Brain microvascular endothelial cell (primary cell): ENCODE measurements at places on chromosomes 13 and 19.

- no peak for DNase-seq
Measured at GRCh38 chr19:15631817-15632216, 8.9 kb upstream of the CYP4F3 start.

- no peak for DNase-seq
Measured at GRCh38 chr13:59734393-59734792, 429.3 kb downstream of the DIAPH3 start.

- peak; percentile 22 for DNase-seq
Measured at GRCh38 chr13:29704648-29705047, 109.2 kb upstream of the SLC7A1 start.

DNA sequence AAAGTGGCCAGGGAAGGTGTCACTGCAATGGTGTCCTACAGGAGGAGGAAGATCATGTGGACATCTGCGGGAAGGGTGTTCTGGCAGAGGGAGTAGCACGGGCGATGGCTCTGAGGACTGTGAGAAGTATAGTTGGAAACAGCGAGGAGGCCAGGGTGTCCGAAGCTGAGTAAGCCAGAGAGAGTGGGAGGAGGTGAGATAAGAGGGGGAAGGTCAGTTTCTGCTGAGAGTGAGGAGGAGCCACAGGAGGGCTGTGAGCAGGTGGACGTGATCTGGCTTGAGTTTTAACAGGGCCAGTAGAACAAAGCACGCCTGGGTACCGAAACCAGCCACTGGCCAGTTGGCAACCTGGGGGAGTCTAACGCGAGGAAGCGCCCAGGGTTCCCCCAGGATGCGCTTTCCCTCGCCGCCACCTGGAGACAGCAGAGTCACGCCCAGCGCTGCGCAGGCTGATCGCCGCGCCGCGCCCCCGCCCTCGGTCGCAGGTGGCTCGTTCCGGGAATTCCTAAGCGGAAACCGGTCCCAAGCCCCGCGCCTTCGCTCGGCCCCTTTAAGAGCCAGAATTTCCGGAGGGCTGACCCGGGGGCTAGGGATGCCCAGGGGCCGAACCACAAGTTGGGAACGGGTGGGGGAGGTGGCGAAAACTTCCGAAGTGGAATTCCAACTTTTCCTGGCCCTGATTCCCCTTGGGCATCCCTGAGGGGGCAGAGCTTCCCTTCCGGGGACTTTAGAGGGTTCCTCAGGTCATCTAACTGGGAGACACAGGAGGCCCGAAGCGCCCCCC lies 1.1 kb upstream of the LSR start:
- no peak for DNase-seq

DNA sequence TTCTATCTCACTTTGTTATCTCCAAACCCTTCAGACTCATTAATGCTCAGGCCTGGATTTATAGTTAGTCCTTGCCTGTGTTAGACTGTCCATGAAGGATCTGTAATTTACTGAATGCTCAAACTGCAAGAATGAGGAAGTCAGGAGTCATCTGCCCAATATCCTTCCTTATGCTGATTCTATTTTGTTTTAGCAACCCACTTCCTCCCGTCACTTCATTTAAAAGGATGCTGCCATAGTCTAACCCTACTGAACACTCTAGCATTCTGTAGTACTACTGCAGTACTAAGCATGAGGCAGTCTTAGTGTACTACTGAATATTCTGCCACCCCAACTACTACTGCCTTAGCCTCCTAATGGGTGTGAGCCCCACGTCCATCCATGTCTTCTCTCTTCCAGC lies 1.5 kb downstream of the FCAR start:
- DNase-seq: no peak

DNA sequence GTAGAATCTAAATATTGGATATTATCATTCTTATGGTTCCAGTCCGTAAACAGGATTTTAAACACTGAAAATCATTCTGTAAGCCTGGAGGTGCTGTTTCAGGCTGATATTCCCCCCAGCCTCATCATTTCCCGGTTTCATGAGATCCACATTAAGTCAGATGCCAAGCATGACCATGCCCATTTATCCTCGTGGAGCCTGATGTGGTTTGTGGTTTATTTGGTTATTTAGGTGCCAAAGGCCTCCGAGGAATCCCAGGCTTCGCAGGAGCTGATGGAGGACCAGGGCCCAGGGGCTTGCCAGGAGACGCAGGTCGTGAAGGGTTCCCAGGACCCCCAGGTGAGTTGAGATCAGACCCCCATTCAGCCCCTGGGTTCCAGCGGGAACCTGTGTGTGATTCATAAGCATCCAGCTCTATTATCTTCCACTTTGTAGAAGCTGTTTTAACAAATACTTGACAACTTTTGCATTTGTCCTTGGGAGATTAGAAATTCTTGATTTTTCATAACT lies 92.5 kb downstream of the RAB20 start:
- DNase-seq: no peak

DNA sequence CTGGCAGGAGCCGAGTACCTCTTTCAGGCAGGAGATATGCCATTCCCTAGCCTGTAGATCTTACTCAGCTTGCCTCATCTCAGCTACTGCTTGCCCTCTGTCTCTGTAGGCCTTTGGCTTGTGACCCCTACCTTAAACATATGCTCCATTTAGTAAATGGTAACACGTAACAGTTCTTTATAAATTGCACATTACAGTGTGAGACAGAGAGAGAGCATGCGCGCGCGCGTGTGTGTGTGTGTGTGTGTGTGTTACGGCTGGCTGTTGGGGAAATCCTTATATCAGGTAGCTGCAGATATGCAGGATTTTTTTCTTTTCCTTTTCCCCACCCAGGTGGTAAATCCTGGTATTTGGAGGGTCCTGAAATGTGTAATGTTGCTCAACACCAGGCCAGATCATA lies 4.2 kb downstream of the SPINT2 start:
- DNase-seq: no peak

DNA sequence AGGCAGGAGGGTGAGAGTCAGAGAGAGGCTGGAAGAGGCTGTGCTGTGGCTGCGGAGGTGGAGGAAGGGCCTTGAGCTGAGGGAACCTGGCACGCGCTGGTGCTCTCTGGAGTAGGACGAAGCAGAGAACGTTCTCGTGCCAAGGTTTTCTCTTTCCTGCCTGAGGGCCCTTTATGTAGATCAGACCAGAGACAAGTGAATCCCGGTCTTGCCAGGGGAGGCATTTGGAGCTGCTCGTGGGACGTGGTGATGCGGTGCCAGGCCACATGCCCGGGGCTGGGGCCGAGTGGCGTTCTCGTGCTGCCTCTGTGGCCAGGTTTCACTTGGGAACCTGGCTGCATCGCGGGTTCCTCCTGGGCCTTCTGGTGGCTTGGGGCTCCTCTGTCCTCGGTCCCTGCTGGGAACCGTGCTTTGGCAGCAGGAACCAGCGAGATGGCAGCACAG lies 54.2 kb downstream of the KDM4B start:
- no peak for DNase-seq

DNA sequence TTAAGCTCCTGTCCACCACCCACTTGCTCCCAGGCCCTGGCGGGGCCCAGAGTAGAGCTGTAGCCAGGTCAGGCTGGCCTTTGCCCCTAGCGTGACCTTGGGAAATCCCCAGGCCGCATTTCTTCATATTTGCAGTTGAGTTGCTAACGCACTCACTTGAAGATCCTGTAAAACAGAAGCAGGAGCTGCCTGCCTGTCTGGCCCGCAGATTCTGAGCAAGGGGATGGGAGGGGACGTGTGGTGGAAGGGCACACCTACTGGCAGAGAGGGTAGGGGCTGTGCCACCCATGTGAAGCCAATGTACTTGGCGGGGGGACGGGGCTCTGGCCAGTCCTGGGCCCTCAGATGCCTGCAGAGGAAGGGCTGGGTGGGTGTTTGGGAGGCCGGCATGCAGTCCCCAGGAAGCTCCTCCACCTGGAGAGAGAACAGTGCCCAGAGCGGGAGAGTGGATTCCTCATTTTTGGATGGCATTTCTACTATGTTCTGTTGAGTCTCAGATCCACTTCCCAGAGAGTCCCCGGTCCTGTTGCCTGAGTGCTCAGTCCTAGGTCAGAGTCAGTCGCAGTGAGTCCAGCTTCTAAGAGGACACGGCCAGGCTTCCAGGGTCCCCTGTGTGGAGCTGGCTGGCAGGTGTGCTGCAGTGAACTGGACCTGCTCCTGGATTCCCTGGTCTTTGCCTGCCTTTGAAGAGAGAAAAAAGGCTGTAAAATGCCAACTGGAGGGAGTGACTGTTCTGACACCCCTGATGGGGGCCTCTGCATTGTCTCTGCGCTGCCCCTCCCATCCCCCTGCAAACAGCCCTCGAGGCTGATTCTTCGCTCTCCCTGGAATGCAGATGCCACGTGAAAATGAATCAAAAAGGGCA lies 62.9 kb downstream of the GGACT start:
- no peak for DNase-seq

GRCh38 chr13:41550276-41550675 lies 92.9 kb downstream of the RGCC start:
- DNase-seq: no peak

- peak; percentile 4 for DNase-seq
Measured at GRCh38 chr13:101916108-101916774, 463.8 kb downstream of the ITGBL1 start.

DNA sequence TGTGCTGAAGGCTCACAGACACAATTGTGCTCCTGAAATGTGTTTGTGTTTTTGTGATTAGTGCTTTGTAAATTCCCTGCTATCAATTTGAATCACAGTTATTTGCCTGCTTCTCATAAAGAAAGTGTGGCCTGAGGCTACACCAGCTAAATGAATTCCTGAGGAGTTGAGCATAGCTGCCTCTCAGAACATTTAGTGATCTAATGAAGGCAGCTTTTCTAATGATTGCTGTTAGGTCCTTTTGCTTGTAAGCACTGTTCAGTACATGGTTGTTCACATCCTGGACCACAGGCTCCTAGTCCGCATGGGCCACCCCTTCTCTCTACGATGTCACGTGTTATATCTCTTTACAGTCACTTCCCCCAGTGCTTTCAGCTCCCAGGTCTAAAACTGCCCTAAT lies 238.2 kb downstream of the B3GLCT start:
- no peak for DNase-seq

- peak; percentile 20 for DNase-seq
Measured at GRCh38 chr13:59016250-59016649, 1147.5 kb downstream of the DIAPH3 start.

GRCh38 chr19:11111771-11112144 lies 22.5 kb downstream of the LDLR start:
- no peak for DNase-seq

GRCh38 chr19:41928754-41929535 lies 696 bp upstream of the ERFL start:
- no peak for DNase-seq

GRCh38 chr19:35436477-35437405 lies 11.3 kb upstream of the FFAR2 start:
- DNase-seq: no peak

DNA sequence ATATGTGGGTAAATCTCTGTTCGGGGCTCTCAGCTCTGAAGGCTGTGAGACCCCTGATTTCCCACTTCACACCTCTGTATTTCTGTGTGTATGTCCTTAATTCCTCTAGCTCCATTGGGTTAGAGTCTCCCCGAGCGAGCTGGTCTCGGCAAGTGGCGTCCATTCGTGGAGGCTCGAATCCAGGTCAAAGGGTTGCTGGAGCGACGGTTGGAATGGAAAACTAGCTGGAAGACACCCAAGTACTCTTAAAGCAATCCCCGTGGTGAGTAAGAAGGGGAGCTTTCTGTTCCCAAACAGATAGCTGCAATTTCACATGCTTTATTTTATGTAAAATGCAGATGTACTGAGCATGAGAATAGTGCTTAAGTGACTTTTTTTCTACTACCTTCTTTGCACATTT lies 277.5 kb upstream of the SGCG start:
- no peak for DNase-seq

GRCh38 chr19:51927859-51928258 lies 587 bp downstream of the ZNF613 start:
- no peak for DNase-seq

DNA sequence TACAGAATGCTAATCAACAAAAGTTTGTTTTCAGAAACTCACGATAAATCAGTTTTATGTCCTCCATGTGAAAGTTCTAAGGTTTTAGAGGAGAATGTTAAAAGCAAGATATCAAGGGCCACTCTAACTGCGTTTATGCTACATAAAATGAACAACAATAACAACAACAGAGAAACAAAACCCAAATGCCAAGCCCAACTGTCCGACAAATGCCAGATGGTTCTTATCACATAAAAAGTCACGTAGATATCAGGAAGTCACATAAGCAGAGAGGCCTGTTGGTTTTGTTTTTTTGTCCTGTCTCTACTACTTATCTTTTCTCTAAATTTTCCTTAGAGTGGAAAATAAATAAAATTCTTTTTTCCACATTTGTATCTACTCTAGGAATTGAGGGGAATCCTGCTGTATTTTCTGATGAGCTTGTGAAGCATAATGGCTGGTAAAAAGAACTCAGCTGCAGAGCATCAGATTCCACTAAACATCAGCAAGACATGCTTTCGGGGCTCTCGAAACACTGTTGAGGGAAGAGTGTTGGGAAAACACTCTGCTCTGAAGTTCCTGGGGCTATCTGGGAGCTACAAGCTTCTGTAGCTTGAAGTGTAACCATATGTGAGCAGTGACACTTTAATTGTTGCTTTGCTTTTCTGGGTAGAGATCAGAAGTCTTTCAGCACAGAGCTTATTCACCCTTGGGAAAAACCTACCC lies 110.1 kb downstream of the SLAIN1 start:
- no peak for DNase-seq

GRCh38 chr13:100334214-100334613 lies 245.3 kb downstream of the PCCA start:
- no peak for DNase-seq

GRCh38 chr13:75173457-75174356 lies 308.3 kb downstream of the TBC1D4 start:
- peak; percentile 41 for DNase-seq

DNA sequence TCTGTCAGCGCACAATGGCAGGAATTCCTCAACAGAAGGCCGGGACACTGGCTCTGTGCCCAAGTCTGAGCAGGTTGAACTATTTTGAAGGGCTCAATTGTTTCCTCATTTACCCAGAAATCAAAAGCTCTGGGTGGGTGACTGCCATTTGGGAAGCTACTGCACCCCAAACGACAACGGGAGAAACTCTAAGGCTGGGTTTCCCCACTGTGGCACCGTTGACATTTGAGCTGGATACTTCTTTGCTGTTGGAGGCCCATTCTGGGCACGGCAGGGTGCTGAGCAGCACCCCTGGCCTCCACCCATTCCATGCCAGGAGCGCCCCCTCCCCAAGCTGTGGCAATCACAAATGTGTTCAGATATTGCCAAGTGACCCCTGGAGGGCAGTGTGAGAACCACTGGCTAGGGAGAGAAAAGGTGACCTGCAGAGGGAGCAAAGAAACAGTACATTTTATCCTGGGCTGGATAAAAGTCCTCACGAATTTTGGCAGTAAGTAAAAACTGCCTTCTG lies 62.5 kb downstream of the RFX2 start:
- DNase-seq: peak; percentile 28
